ENCODE measurements at places on chromosomes 6 and 20. TPM values are rescaled to one million over a fixed set of nuclear protein-coding genes. Genes with fewer than 3 reads are reported as not detected.

BMP5 gene
- 81.3 TPM for polyA plus RNA-seq

TCP11 gene
- polyA plus RNA-seq = 1.5 TPM

OARD1 gene
- polyA plus RNA-seq = 50.1 TPM

DNA sequence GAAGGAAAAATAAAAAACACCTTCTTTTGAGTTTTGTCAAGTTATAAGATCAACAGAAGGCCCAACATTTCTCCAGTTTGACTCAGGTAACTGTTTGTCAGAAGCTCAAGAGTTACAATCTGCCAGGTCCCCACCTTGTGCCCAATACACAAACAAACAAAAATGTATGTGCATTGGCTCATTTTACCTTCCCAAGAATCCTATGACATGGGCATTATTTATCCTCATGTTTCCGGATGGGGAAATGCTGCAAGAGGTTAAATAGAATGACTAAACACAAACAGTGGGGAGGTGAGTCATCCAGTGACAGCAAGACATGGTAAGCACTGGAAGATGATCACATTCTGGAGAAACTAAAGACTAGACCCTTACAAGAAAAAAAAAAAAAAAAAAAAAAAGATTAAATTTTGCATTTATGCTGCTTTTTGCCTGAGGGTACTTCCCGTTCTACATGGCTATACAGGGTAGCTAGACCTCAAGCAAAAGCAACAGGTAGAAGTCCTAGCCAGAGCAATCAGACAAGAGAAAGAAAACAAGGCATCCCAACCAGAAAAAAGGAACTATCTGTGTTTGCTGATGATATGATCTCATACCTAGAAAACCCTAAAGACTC lies 23.6 kb upstream of the ANKRD60 start:
- no peak for DNase-seq

GRCh38 chr6:128235556-128235955 lies 284.8 kb downstream of the PTPRK start:
- DNase-seq = no peak

DNA sequence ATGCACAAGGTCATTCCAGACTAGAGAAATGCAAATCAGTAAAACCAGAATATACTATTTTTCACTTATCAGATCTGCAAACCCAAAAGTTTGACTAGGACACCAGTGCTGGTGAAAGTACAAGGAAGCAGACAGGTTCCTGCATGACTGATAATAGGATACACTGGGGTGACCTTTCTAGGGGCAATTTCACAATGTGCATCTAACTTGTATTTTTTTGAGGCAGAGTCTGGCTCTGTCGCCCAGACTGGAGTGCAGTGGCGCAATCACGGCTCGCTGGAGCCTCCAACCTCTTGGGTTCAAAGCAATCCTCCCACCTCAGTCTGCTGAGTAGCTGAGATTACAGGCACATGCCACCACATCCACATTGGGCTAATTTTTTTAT lies 11.4 kb downstream of the COMMD7 start:
- no peak for DNase-seq

- no peak for DNase-seq
Observed at GRCh38 chr20:41499961-41500725, 118.0 kb downstream of the CHD6 start.

- no peak for DNase-seq
Observed at GRCh38 chr6:4906293-4907276, 97.3 kb downstream of the RPP40 start.

- DNase-seq = no peak
Observed at GRCh38 chr6:7301702-7302101, 11.3 kb downstream of the SSR1 start.

DNA sequence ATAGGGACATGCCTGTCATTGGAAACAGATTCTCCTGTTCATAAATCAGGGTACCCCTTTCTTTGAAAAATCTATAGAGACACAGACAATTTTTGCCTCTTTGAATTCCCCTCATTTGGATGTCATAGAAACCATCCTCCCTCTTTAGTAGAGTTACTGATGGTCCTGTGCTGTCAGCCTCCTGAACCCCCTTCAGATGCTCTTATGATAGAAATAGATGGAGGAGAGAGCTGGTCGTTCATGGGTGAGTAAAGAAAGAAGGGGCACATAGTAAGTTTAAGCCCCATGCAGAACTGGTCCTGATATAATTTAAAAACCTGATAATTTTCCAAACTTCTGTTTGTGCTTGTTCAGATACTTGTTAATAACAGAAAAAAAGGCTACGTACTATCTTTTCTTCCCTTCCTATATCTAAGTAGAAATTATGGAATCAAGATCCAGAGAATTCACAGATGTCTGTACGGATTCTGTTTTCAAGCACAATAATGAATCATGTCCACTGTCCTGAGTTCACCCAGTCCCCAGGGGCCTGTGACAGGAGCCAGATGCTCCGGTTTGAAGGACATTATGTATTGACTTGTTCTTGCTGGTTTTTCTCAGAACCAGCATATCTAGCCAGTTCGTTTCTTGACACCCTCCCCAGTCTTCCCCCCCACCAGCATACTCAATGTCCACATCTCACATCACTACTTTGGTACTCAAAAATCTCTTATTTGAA lies 78.1 kb downstream of the NCOA7 start:
- DNase-seq = no peak

GRCh38 chr20:58494923-58495622 lies 20.1 kb downstream of the APCDD1L start:
- no peak for DNase-seq

PPIL6 gene
- 17.1 TPM for polyA plus RNA-seq

GRCh38 chr6:145866456-145867396 lies 52.1 kb upstream of the FBXO30 start:
- no peak for DNase-seq

TMEM63B gene
- 29.5 TPM for polyA plus RNA-seq

GRCh38 chr6:13398421-13398994 lies 70.2 kb upstream of the TBC1D7 start:
- no peak for DNase-seq

- DNase-seq = no peak
Observed at GRCh38 chr6:6736791-6737654, 148.5 kb downstream of the LY86 start.

TBC1D20 gene
- 32.7 TPM for polyA plus RNA-seq

DNA sequence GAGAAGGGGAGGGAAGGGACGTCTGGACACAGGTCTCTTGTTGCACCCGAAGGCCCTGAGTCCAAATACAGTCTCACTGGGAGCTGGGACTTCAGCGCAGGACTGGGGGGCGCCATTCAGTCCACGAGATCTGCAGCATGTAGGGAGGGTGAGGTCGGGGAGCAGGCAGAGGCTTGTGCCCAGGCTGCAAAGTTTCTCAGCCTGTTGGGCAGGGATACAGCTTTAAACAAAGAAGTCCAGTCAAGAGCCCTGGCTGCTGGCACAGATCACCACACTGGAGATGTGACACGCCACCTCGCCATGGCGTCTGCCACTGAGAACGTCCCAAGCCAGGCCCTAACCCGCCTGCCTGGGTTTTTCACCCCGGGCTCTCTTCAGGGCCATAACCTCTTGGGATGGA lies 256.6 kb downstream of the DLL1 start:
- DNase-seq = no peak

- DNase-seq = no peak
Observed at GRCh38 chr20:47762699-47763268, 22.5 kb downstream of the SULF2 start.

GRCh38 chr20:3876676-3877075 lies 12.5 kb upstream of the PANK2 start:
- DNase-seq = no peak

DNA sequence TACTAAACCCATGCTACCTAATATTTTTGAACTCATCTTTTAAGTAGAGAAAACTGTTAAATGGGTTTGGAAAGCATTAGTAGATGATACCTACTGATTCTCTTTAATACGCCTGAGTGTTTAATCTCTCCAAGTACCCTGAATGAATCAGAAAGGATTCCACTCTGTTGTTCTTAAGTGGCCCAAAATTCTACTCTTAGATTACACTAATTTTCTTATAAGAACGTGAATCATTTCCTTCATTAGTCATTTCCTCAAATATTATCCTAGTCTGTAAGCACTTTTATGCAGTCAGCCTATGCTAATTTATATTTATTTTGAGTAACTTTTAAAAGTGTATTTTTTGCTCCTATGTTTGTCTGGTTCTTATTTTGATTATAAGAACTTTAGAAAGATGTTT lies 380.0 kb downstream of the BTBD9 start:
- no peak for DNase-seq

SYNJ2 gene
- polyA plus RNA-seq = 6.2 TPM

- no peak for DNase-seq
Observed at GRCh38 chr20:4141291-4142240, 126.2 kb upstream of the RNF24 start.

- no peak for DNase-seq
Observed at GRCh38 chr20:53643031-53643832, 49.6 kb upstream of the ZNF217 start.

- peak; percentile 68 for DNase-seq
Observed at GRCh38 chr6:36984581-36985416, 1.2 kb downstream of the MTCH1 start.

DNA sequence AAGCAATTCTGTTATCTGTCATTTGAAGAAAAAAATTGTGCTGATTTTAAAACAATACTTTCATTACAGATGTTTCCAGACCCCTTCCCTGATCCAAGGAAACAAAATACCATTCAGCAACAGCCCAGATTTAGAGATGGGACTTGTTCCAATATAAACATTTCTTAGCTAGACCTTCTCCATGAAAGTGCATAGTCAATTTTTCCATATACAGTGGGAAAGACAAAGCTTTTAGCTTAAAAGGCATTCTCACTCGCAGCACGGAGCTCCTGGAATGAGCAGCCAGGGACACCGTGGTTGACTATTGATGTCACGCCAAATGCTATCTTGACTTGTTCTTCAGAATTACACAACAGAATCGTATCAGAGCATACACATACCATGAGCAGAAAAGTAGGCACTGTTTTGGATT lies 21.5 kb downstream of the LAMA4 start:
- peak; percentile 80 for DNase-seq

DNA sequence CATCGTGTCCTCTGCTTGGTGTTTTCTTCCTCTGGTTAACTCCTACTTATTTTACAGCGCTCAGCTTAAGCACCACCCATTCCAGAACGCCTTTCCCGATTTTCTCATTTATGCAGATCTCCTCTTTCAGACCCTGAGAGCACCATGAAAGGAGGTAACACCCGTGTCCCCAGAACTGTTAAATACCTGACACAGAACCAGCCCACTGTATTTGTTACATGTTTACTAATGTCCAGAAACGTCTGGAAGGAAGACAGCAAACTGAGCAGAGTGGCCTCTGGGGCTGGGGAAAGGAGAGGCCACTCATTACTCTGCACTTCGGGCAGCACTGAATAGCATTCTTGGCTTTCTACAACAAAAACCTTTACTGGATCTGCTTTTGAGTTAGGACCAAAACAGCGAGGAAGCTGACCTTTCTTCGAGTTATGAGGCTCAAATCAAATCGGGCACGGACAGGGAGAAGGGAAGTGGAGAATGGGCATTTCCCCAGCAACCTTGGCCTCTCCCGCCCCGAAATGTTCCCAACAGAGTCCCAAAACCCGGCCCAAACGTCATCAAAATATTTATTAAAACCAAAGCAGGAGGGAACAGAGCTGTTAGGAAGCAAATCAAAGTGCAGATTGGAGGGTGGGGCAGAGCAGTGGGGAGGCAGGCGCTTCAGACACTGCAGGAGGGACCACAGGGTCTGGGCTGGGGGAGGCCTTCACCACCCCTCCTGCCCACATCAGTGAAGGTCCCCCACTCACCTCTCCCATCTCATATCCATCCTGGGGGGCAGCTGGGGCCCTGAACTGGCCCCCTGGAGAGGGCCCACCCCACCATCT lies 1.1 kb upstream of the NECAB3 start:
- DNase-seq = no peak

OR2H2 gene
- polyA plus RNA-seq = 0.07 TPM

- peak; percentile 47 for DNase-seq
Observed at GRCh38 chr6:170480050-170480692, 72.9 kb downstream of the PSMB1 start.

FAM217A gene
- 2.4 TPM for polyA plus RNA-seq

SLC35D3 gene
- 1.9 TPM for polyA plus RNA-seq

DNA sequence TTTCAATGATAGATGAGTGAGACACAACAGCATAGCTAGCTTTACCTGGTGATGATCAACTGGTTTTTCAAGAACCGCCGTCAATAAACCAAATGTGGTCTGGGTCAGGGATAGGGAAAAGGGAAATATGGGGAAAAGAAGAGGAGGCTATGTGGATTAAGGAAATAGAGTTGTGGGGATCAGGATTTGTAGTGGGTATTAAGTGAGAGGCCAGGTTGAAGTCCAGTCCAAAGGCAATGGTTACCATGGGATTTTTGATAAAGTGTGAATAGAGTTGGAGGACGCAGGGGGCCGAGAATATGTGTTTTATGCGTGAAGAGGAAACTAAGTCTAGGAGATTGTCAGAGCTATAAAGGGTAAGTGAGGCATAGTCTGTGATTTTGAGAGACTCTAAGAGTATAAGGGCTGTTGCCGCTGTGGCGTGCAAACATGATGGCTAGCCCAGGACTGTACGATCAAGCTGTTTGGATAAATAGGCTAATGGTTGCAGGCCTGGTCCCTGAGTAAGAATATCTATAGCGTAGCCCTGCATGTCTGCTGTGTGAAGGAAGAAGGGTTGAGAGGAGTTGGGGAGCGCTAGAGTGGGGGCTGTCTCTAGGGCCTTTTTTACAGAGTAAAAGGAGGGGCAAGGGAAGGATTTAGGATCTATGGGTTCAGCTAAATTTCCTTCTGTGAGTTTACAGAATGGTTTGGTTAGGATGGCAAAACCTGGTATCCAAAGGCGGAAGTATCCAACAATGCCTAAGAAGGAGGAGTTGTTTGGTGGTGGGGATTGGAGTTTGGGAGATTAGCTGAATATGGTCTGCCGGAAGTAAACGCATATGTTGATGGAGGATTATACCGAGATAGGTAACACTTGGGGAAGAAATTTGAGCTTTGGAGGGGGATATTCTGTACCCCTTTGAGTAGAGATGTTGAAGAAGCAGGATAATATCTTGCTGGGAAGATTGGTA lies 749.7 kb upstream of the ADGRB3 start:
- DNase-seq = no peak

DNA sequence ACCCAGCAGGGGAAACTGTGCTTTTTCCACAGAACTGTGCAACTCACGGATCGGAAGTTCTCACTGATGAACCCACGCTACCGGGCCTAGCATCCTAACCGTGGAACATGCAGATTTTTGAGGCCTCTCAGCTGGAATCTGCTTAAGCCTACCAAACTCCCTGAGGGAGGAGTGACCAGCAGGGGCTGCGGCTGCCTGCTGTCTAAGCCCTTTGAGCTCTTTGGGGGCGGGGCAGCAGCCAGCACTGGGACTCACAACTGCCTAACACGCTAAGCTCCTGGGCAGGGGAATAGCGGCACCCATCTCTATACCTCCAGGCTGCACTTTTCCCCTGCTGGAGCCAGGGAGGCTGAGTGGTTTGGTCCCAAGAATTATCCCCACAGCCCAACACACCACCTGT lies 20.4 kb upstream of the METTL24 start:
- no peak for DNase-seq

- peak; percentile 75 for DNase-seq
Observed at GRCh38 chr20:21702553-21703470, 2.7 kb upstream of the PAX1 start.

- no peak for DNase-seq
Observed at GRCh38 chr20:57680131-57680716, 29.6 kb downstream of the PMEPA1 start.

- DNase-seq = no peak
Observed at GRCh38 chr6:154894902-154895301, 100.2 kb upstream of the TIAM2 start.

DSN1 gene
- 21.1 TPM for polyA plus RNA-seq

Data from right lung (tissue), 10 donors.